ENCODE measurements at places on chromosomes 4 and X. TPM values are rescaled to one million over a fixed set of nuclear protein-coding genes. Genes with fewer than 3 reads are reported as not detected.

- no peak for DNase-seq
These were observed 15.6 kb upstream of the DCHS2 start for GRCh38 chr4:154507156-154507555.

DNA sequence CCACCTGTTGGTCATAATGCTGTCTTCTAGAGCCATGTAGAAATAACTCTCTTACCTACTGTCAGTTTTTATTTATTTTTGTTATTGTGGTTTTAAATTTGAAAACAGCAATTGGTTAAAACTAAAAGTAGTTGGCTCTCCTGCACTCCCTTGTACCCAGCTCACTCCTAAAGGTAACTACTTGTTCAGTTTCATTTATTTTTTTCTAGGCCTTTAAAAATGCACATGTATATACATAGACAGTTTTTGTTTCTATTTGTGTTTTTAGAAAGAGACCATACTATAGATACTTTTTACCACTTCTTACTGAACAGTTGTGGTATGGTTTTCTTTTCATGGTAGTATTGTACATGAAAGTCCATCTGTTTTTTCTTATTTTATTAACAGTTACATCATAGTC, 16.8 kb downstream of the SMAD1 start:
- DNase-seq, result no peak

DNA sequence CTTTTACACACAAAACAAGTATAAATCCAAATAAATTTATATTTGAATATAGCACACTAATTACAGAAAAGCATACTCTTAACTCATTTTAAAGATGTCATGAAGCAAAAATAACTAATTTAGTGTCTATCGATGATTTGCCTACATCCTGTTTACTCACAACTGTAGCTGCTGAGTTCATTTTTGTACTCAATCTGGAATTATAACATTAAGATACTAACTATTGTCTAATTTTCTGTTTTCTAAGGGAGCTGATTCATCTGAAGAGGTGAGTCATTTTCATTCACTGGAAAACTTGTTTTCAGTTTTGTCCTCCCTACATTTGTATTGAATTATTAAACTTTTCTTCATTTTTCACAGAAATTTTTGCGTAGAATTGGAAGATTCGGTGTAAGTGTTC, 3.7 kb downstream of the STATH start:
- no peak for DNase-seq

DNA sequence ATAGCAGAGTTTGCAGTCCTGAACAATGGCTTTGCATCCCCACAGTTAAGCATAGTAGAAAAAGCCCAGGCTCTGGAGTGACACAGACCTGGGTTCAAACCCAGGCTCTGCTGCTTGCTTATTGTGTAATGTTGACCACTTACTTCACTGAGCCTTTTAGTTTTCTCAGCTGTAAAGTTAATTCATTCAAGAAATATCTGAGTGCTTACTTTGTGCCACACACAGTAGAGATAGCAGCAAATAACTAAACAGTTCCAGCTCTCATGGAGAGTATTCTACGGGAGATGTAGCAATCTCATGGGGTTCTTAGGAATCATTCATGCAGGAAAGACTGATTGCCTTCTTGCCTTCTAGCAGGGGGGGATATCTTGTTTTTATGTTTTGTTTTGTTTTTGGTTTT, 63.2 kb downstream of the SLC9A6 start:
- no peak for DNase-seq

- no peak for DNase-seq
These were observed 25.1 kb downstream of the DDX60 start for GRCh38 chr4:168293386-168293975.

DNA sequence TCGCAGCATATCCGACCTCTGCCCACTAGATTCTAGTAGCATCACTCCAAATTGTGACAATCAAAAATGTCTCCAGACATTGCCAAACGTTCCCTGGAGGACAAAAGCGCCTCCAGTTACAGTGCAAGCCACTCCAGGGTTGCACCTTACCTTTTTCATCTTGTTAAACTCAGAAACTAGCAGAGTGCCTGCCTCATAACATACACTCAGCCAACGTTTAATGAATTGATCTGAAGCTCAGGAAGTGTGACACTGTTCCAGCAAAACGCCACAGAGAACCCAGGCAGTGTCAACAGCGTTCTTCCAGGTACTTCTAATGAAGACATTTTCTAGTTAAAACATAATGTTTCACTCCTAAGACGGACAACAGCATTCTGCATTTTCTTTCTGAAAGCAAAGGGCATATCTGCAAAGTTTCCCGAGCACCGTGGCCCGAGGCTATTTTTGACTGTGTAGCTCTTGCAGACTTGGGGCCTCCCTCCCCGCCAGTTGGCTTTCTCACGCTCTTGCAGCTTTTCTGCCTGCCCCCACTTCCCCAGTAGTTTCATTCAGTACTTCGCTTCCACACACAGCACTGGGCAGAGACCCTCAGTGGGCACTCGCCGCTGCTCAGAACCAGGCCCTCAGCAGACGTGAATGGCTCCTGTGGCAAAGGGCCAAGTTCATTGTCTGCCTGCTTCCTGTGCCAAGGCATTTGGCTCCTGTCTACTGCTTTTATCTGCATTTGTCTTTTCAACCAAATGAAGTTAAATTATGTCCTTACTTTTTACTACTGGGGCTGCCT, 133.4 kb upstream of the TTC29 start:
- DNase-seq, result no peak

DNA sequence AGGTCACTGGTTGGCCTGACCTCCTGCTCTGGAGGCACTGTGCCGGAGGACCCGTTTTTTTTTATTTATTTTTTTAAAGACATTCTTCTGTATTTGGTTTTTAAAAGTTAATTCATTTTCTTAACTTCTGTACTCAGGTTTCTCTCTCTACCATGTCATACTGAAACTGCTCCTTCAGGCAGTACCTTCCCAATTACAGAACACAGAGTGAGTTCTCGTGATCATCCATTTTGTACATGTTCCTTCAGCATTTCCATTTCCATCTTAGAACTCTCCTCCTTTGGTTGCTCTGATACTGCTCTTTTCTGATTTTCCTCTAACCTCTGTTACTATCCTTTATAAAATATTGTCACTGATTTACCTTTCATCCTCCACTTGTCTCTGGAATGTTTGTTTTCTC, 17.9 kb downstream of the UBE2K start:
- no peak for DNase-seq

- DNase-seq, result no peak
These were observed 1.2 kb upstream of the N4BP2 start for GRCh38 chr4:40055511-40055862.

DNA sequence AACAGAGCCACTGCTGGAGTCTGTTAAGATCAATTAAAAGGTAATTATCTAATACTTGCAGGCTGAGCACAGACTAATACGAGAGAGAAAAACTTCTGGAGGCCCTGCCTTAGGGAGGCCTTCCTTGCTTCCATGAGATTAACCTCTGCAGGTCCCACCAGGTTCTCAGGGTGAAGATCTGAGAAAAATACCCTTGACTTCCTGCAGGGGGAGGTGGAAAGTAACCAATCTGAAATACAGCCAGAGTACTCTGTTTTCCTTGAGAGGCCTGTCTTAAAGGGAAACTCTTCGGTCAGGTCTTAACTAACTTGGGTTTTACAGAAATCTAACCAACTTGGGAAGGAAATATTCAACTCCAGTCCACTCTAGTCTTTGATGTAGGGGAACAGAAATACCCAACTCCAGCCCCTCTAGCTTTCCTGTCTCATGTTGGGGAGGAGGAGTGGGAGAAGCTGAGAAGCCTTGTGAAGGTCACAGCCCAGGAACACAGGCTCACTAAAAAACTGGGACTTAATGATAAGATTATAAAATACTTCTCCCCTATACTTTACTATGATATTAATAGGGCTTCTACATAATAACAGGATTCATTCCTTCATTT, 77.1 kb downstream of the TBCK start:
- no peak for DNase-seq

DNA sequence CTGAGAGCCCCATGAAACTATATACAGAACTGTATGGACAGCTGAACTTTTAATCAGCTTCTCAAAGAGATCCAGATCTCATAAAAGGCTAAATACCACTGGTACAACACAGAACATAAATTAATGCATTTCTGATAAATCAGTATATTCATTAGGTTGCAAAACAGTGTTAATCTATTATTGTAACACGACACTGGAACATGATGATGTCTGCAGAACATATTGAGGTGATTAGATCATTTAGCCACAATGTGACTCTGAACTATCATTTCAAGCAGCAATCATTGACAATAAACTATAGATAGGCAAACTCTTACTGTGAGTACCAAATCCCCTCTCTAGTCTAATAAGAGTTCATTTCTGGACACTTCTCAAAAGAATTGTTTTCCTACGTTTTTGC, 50.3 kb downstream of the GASK1B start:
- DNase-seq, result no peak

DNA sequence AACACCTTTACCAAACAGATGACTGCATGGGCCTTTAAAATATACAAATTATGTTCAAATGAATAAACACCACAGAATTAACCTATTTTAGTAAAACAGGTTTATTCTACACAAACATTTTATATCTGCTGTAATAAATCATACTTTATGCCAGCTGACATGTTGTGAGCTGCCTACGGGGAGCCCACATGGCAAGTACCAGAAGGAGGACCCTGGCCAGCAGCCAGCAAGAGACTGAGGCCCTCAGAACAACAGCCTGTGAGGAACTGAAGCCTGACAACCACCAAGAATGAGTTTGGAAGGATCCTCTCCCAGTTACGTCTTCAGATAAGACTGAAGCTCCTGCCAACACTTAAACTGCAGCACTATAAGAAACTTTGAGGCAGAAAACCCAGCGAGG, 377.0 kb downstream of the PDGFC start:
- DNase-seq, result no peak

GRCh38 chrX:19040373-19040772, 56.5 kb upstream of the PHKA2 start:
- DNase-seq, result no peak

DNA sequence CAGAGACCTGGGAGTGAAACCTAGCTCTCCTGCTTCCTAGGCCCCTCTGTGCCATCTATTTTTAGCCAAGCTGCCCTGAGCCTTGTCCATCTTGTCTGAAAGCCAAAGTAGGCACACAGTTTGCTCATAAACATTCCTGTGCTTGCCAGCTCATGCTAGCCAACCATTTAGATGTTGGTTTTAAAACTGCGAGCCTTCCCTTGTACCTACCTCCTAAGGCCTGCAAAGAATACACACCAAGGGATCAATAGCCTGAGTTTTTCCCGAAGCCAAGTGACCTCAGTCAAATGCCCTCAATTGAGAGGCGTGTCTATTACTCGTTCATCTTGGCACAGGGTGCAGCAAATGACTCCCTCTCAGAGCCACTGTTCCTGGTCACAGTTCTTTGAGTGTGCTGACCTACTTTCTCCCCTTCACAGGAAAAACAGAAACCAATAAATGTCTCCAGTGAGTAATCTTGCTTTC, 48.5 kb downstream of the ZCCHC12 start:
- no peak for DNase-seq

The TRIM75 gene
- total RNA-seq, result not detected

The ZMAT1 gene
- total RNA-seq, result 3.9 TPM

The RNF175 gene
- 0.45 TPM for total RNA-seq

The DACH2 gene
- not detected for total RNA-seq

The ZFP42 gene
- total RNA-seq, result not detected

The DMD gene
- total RNA-seq, result 45.5 TPM
